NCI-H1105 (cell line): ENCODE measurements at places on chromosomes 13 and 19.

GRCh38 chr19:13782537-13782936 is 8.3 kb downstream of the C19orf53 start:
- no peak for DNase-seq

GRCh38 chr19:9597027-9597426 is 12.7 kb upstream of the ZNF121 start:
- no peak for DNase-seq

GRCh38 chr19:35860818-35861639 is 4.3 kb downstream of the KIRREL2 start:
- DNase-seq: no peak

- DNase-seq: peak; percentile 41
Observed at GRCh38 chr19:8445488-8446001, 770 bp downstream of the HNRNPM start.

DNA sequence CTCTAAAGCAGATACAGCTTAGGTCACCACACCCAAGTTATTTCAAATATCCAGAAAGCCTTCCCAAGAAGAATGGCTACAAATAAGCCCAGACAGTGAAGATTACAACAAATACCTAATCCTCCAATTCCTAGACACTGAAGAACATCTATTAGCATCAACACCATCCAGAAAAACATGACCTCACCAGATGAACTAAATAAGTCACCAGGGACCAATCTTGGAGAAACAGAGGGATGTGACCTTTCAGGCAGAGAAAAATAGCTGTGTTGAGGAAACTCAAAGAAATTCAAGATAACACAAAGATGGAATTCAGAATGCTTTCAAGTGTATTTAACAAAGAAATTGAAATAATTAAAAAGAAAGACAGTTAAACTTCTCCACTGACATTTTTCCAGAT is 15.0 kb upstream of the CLC start:
- DNase-seq: no peak

DNA sequence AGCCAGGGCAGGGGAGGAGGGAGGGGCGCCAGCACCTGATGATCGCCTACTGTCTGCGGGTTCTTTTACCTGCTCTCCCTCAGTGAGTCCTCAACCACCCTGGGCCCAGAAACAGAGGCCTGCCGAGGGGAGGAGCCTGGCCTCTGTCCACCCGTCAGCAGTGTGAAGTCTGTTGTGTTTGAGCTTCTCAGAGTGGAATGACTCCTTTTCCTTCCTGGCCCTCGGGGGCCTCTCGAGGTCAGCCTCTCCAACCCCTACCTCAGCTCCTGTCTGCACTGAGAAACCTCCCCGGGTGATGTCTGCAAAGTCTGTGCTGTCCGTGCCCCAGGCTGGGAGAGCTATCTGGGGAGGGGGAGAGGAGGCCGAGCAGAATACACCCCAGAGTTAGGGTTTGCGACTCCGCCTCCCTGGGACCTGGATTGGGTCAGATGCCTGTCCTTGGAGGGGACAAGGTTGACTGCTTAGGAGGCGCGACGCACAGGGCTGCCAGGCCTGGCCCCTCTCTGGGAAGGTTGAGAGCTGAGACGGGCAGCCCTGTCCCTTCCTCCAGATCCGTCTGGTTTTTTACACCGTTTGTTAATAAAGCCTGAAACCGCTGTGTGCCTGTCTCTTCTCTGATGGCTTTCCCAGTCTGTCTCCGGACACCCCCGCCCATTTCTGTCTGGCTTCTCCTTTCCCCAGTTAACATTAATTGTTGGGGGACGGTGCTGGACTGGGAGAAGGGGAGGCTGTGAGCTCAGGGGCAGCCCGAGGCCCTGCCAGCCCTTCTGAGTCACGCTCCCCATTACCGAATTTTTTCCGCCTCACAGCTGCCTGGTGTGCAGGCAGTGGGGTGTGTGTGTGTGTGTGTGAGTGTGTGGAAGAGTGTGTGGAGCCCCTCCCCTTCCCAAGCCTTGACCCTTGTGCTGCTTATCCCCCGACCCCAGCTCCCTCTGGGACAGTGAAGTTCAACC is 989 bp upstream of the SSC5D start:
- DNase-seq: no peak

DNA sequence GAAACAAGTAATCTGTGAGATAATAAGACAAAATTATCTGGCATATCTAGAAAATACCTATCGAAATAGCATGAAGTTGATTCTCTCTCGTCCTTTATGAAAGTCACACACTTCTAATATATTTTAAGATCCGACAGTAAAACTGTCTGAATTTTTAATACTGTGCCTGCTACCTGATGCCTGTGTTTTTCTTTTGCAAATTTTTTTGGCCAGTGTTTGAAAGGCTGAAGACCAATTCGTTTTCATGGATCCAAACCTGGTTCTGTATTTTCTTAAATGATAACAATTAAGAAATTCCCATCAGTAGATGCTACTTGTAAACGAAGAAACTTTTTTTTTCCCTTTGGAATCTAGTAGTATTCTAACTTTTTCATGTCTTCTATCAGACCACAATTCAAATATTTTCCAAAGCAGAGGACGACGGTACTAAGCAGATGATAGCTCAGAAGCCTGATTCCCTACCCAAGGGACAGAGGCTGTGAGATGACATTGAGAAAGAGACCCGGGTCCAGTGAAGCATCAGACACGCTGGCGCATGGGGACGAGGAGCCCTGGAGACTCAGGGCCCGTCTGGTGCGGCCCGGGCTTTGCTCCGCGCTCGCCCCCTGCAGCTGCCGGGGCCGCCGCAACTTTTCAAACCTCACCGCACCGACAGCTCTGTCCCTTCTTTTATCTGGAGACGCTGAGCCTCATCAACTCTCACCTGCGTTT is 49.5 kb upstream of the PABPC3 start:
- DNase-seq: no peak

DNA sequence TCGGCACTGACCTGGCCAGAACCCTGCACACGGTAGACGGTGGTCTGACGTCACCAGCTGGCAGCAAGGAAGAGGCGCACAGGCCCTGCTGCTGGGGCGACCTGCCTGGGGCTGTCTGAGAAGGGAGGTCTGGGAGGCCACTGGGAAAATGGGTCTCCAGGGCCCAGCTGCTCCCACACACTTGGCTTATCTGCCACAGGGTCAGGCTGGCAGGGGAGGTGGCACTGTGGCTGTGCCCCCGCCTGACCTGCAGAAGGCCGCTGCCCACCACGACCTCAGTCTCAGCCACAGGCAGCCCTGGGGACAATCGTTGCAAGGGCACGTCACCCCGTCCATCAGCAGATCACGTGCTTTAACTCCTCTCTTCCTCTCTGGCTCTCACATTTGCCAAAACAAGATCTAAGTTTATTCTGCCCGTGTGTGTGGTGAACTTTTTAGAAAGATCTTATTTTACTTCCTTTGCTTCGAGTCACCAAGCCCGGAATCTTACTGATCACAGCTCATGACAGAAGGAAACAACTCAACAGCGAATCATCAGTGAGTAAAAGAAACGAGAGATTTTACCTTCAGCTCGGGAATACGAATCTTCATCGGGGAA is 45.2 kb upstream of the RANBP3 start:
- DNase-seq: no peak
